ENCODE measurements at places on chromosomes 1 and 21. TPM values are rescaled to one million over a fixed set of nuclear protein-coding genes. Genes with fewer than 3 reads are reported as not detected.
A peak's percentile ranks its signal among the peaks of the same experiment; 100 is the strongest.

The ASPM gene
- 0.10 TPM for total RNA-seq

DNA sequence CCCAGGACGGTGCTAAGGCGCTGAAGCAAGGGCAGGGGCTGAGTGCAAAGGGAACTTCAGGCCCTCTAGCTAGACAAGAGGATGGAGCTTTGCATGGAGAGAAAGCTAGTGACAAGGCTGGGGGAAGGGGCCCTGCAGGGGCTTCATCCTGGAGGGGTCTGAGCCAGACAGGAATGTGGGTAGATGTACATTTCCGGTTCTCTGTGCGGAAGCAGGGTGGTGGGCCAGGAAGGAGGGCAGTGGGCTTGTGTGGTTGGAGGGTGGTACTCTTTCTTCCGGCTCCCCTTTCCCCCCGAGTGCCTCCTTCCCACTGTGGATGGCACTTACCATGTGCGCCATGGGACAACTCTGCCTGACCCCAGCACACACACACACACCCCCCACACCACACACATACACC, 1.5 kb downstream of the KISS1 start:
- DNase-seq, result no peak
- H3K4me1 ChIP-seq, result peaks cover 8% of the 10 kb centered on the region
- no peaks in the 10 kb centered on the region for H3K27me3 ChIP-seq
- no peak overlapping the region for H3K4me3 ChIP-seq

The MARK1 gene
- total RNA-seq, result 3.8 TPM

- H3K27me3 ChIP-seq, result no peaks in the 10 kb centered on the region
- peak overlapping the region; percentile 72 for H3K27ac ChIP-seq
- H3K4me3 ChIP-seq, result peak overlapping the region; percentile 26
- H3K36me3 ChIP-seq, result no peaks in the 10 kb centered on the region
- peak; percentile 51 for DNase-seq
Observed at GRCh38 chr1:113983391-113983790, 4.1 kb downstream of the OLFML3 start.

DNA sequence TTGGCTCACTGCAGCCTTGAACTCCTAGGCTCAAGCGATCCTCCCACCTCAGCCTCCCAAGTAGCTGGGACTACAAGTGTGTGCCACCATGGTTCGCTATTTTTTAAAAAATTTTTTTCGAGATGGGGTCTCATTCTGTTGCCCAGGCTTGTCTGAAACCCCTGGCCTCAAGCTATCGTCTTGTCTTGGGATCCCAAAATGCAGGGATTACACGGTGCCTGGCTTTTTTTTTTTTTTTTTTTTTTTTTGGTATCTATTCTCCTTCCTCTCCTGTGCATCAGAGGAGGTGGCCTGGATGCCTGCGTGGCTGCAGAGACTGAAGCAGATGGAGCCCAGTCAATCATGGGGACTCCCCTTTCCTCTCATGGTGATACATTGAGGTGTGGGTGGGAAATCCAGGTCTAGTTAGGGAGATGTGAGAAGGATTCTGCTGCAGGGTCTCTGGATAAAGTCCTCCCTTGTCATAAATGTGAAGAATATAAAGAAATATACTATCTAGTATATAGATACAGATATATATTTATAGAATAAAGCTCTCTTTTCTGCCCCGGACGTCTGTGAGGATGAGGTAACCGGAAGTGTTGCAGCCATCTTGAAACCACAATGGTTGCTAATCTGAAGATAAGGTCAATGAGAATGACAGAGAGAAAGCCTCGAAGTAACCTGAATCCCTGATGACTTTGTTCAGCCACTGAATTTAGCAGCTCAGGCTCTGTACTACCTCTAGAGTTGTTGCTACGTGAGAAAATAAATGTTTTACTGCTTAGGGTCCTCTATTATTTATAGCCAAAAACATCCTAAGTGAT, 19.5 kb upstream of the RGSL1 start:
- H3K27ac ChIP-seq, result no peak overlapping the region
- DNase-seq, result no peak
- no peaks in the 10 kb centered on the region for H3K4me1 ChIP-seq
- H3K36me3 ChIP-seq, result no peaks in the 10 kb centered on the region
- H3K4me3 ChIP-seq, result no peak overlapping the region
